ENCODE measurements at places on chromosomes 12 and 14. TPM values are rescaled to one million over a fixed set of nuclear protein-coding genes. Genes with fewer than 3 reads are reported as not detected.

The BEGAIN gene
- total RNA-seq, result 1.2 TPM

The P2RX2 gene
- not detected for total RNA-seq

The NCKAP5L gene
- 16.2 TPM for total RNA-seq

The SPTSSA gene
- 14.7 TPM for total RNA-seq

The BCL2L14 gene
- total RNA-seq, result not detected

The ANO2 gene
- not detected for total RNA-seq

The APAF1 gene
- 23.1 TPM for total RNA-seq

The AKAP3 gene
- 1.1 TPM for total RNA-seq

The GLS2 gene
- total RNA-seq, result under 0.01 TPM

The SLC6A13 gene
- total RNA-seq, result not detected

The NKX2-1 gene
- total RNA-seq, result not detected

The PMCH gene
- total RNA-seq, result not detected

The TSHR gene
- not detected for total RNA-seq

The OTUB2 gene
- 0.73 TPM for total RNA-seq

The SLC25A47 gene
- total RNA-seq, result not detected
